ENCODE measurements at places on chromosomes 16 and 17.

- DNase-seq = no peak
These were observed 8.1 kb upstream of the NAGLU start for GRCh38 chr17:42527932-42528331.

- no peak for DNase-seq
These were observed 61.9 kb downstream of the WWP2 start for GRCh38 chr16:69823831-69824563.

GRCh38 chr16:77214411-77215138 lies 15.4 kb downstream of the SYCE1L start:
- DNase-seq = no peak

- no peak for DNase-seq
These were observed 9.1 kb downstream of the ITGAM start for GRCh38 chr16:31268891-31269290.

DNA sequence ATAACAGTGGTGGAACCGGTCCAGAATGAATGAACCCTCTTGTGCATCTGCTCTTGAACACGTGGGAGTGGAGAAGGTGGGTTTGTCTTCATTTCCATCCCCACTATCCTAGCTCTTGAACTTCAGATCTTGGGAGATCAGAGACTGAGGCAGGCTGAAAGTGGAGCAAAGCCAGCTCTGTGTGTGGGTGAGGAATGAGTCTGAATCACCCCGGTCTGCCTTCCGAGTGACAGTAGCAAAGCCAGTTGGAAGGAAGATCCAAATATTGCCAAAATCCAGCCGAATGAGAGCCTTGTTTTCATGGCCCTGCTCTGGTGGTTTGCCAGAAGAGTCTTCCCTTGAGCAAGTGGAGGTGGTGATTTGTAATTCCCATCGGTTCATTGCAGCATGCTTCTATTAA lies 29.0 kb upstream of the ASIC2 start:
- no peak for DNase-seq

GRCh38 chr17:14805348-14805747 lies 459.8 kb downstream of the PMP22 start:
- DNase-seq = no peak

GRCh38 chr17:11240041-11240840 lies 772 bp upstream of the SHISA6 start:
- DNase-seq = no peak

- DNase-seq = no peak
These were observed 304.4 kb downstream of the HS3ST3B1 start for GRCh38 chr17:14605267-14605599.

- DNase-seq = no peak
These were observed 329.0 kb downstream of the MAF start for GRCh38 chr16:79271583-79271982.

- no peak for DNase-seq
These were observed 3.2 kb downstream of the WIPI1 start for GRCh38 chr17:68453991-68454665.

- DNase-seq = no peak
These were observed 6.7 kb downstream of the KCNH4 start for GRCh38 chr17:42174126-42174783.

DNA sequence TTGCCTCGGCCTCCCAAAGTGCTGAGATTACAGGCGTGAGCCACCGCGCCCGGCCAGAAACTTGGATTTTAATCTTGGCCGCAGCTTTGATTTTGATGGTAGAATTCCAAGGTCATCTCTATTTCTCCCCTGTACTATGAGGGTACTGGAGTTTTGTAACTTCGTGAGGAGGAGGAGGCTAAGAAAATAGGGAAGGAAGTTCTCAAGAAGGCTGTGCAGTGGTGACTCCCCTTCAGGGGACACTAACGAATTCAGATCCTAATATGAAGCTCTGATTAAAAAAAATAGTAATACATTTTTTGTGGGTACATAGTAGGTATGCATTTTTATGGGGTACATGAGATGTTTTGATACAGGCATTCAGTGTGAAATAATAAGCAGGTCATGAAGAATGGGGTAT lies 55.9 kb downstream of the LDHD start:
- DNase-seq = no peak

DNA sequence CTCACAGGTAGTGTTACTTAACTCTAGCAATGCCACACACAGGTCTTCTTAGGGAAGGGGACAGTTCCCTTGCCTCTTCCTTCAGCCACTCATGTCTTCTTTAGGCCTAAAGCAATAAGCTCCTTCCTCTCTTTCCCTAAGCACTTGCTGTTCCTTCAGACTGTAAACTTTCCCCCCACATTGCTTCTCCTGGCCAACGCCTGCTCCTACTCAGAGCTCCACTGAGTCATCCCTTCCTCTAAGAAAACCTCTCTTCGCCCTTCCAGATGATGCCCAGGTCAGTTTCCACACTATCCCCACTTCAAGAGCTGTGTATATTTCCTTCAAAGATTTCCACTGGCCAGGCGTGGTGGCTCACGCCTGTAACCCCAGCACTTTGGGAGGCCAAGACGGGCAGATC lies 12.5 kb upstream of the EPOP start:
- DNase-seq = no peak

- DNase-seq = no peak
These were observed 34.6 kb downstream of the DCUN1D3 start for GRCh38 chr16:20865420-20866131.

GRCh38 chr17:46181940-46182339 lies 11.3 kb downstream of the KANSL1 start:
- DNase-seq = no peak

DNA sequence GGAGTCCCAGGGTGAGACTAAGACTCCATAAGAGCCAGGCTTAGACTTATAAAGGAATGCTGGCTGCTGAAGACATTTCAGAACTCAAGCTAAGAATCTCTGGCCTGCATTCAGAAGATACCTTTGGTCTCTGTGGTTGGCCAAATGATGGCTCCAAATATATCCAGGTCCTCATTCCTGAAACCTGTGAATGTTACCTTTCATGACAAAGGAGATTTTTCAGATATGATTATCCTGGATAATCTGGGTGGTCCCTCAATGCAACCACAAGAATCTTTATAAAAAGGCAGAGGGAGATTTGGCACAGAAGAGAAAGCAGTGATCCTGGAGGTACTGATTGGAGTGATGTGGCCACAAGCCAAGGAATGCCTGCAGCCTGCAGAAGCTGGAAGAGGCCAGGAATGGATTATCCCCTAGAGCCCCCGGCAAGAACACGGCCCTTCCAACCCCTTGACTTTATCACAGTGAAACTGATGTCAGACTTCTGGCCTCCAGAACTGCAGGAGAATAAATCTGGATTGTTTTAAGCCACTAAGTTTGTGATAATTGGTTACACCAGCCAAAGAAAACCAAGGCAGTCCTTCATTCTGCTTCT lies 253.3 kb downstream of the SLC39A11 start:
- DNase-seq = no peak

GRCh38 chr16:57299009-57299718 lies 14.7 kb upstream of the PLLP start:
- peak; percentile 60 for DNase-seq

- DNase-seq = no peak
These were observed 665 bp upstream of the GRIN2C start for GRCh38 chr17:74860229-74860871.

DNA sequence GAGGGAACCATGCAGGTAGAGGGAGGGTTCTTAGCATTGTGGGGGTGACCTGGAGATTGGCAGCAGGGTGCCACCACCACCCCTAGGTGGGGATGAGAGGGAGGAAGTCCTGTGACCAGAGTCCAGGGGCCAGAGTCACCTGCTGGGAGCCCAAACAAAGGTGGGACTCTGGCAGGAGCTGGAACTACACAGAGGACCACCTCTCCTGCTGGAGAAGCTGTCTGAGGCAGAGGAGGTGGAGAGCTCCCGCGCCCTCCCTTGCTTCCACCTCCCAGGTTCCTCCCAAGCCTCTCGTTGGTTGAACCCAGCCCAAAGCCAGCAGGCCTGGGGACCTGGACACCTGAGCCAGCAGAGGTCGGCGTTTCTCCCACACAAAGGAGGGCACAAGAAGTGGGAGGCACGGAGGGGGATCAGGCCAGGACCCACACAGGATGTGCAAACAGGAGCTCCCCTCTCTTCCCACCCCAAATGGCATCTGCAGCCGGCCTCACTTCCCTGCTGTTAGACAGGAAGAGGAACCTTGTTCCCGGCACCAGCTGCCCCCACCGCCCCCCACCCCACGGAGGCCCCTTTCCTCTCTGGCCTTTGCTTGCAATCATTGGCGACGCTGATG lies 154.6 kb downstream of the SEC14L1 start:
- DNase-seq = no peak

- no peak for DNase-seq
These were observed 82.1 kb downstream of the METRNL start for GRCh38 chr17:83161298-83162034.

DNA sequence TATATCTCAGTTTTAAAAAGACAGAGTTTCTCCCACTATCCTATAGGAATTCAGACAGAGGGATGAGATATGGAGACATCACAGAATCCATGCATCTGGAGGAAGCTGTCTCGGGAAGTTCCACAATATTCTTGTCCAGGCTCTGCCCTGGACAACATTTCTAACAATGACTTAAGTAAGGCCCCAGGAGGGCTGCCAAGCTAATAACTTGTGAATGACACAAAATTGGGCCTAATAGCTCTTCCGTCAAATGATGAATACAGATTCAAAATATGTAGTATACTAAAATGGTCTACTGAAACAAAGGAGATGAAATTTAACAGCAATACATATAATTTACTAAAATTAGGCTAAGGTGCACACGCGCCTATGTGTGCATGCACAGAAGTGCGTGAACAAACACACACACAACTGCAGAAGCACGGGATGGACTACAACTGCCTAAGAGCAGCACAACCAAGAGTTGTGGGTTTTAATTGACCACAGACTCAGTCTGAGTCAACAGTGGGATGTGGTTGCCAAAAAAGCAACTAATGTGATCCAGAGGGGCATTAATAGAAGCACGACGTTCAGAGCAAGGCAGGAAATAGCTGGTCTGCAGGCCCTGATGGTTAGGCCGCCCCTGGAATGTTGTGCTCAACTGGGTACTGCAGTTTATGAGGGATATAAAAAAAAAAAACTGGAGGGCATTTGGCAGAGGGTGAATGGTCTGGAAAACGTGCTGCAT lies 26.3 kb upstream of the HS3ST2 start:
- no peak for DNase-seq

DNA sequence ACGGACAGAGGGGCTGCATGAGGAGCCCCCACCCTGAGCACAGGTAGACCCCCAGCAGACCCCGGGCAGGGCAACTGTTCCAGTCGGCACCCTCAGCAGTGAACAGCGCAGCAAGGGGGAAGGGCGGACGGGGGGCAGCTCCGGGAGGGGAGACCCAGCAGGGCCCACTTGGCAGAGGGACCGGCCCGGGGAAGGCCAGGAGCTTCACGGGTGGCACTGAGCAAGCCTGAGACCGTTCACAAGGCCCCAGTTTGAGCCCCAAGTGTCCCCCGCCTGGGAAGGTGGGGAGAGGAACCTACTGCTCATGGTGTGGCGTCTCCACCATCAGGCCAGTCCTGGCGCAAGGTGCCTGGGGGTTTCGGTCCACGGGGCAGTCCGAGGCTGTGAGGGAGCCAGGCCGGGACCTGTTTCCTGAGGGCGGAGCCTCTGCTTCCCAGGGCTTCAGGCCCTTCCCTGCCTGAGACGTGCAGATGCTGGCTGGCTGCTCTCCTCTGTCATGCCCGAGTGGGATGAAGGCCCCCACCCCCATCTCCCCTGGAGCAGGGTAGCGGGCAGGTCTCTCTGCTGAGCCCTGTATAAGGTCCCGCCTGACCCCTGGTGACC lies 54.4 kb upstream of the GNG13 start:
- no peak for DNase-seq

DNA sequence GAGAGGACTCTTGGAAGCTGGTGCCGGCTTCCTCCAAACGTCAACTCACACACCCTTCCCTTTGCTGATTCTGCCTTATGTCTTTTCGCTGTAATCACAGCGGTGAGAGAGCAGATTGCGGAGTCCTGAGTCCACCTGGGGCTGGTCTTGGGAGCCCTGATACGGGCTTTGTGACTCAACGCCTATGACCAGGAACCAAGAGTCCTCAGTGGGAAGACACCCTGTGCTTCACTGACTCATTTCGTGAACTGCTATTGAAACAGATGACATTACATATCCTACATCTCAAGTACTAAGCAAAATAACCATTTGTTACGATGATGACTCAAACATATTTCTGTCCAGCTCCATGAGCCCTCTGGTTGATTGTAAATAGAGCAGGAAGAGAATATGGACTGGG lies 90.7 kb upstream of the CREBBP start:
- no peak for DNase-seq

GRCh38 chr17:72470734-72471133 lies 349.9 kb downstream of the SOX9 start:
- DNase-seq = no peak

GRCh38 chr16:90008708-90009145 lies 10.5 kb downstream of the DBNDD1 start:
- no peak for DNase-seq

DNA sequence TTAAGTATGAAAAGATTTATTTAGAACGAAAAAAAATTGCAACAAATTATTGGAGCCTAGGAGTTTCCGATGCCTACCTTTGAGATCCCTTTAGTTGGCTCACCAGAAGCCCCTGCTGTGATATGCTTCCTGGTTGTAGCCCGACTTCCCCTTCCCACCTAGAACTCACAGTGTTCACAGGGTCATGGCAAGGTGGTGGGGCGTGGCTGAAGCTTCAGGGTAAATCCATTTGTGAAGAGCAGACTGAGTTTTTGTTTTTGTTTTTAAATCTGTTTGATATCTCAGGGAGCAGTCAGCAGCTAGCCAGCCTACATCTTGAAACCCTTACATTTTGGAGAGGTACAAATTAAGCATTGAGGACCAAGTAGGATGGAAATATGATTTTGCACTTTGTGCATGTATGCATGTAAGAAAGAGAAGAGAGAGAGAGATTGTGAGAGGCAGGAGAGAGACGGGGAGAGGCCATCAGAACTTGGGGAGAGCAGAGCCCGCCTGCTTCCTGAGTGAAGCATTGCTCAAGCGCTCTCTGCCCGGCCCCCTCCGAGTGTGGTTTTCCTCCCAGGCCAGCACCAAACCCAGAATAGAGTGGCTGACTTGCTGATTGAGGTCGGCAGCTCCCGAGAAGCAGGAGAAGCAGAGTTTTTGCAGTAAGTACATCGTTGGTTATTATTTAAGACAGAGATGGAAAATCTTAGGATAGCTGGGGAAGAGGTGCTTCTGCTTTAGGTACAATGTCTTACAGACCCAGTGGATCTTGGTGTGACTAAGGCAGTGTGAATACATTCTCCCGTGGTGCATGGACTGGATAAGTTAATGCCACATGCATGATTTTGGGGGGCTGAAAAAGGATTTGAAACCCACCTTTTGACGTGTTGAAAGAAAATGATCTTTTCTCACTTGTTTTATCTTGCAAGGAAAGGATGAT lies 64.2 kb downstream of the SPECC1 start:
- no peak for DNase-seq

Data from 8988T (cell line).